T-helper 2 cell (primary cell): ENCODE measurements at places on chromosomes 13 and 19.
A peak's percentile ranks its signal among the peaks of the same experiment; 100 is the strongest.

- no peak for DNase-seq
These were observed 1556.6 kb upstream of the PRR20A start for GRCh38 chr13:55583953-55584593.

- no peak for DNase-seq
These were observed 13.6 kb downstream of the IER2 start for GRCh38 chr19:13163609-13164342.

DNA sequence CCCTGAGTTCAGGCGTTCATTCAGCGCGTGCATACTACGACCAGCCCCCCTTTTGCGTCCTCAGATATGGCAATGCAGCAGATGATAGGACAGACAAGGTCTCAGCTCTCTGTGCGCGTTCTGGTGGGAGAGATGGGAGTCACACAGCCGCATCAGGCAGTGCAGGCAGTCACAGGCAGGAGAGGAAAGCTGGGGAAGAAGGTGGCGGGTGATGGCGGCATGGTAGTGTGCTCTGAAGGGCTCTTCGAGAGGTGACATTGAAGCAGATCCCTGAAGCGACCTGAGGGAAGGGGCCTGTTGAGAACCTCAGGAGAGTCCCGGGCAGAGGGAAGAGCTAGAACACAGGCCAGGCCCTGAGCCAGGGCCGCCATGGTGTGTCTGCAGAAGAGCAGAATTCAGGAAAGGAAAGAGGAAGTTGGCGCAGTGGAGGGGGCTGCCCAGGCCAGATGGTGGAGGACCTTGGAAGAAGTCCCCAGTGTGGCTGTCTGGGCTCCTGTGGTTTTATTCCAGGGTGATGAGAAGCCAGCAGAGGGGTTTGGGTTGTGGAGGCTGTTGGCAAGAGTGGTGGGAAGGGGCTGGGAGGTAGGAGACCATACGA is 3.5 kb downstream of the USF2 start:
- DNase-seq = no peak

DNA sequence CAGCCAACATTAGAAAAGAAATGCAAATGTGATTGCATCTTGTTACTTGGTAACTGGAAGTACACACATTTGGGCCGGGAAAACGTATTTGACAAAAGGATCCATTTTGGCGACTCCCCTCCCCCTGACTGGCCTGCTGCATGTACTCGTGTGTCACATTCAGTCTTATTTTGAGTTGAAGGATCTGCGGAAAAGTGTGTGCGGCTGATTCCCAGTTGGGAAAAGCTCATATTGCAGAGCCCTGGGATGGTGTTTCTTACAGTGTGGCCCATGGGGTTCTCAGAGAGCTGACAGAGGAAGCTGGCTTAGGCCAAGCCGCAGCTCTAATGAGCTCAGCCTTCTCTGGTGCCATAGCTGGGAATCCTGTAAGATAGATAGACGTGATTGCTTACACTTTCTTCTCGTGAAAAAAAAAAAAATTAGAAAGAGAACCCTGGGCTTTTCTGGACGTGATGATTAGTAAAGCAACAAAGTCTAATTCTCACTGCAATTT is 170.3 kb upstream of the ARGLU1 start:
- DNase-seq = no peak

GRCh38 chr13:40680659-40681323 is 14.3 kb upstream of the FOXO1 start:
- no peak for DNase-seq

- DNase-seq = no peak
These were observed 2.2 kb downstream of the PAN3 start for GRCh38 chr13:28140433-28141125.

- no peak for DNase-seq
These were observed 728 bp upstream of the DENND1C start for GRCh38 chr19:6482343-6482686.

GRCh38 chr13:108214441-108215271 is 680 bp downstream of the LIG4 start:
- no peak for DNase-seq

GRCh38 chr19:52943134-52943883 is 19.4 kb downstream of the ZNF816 start:
- no peak for DNase-seq

GRCh38 chr19:9981406-9982260 is 28.7 kb downstream of the COL5A3 start:
- no peak for DNase-seq

DNA sequence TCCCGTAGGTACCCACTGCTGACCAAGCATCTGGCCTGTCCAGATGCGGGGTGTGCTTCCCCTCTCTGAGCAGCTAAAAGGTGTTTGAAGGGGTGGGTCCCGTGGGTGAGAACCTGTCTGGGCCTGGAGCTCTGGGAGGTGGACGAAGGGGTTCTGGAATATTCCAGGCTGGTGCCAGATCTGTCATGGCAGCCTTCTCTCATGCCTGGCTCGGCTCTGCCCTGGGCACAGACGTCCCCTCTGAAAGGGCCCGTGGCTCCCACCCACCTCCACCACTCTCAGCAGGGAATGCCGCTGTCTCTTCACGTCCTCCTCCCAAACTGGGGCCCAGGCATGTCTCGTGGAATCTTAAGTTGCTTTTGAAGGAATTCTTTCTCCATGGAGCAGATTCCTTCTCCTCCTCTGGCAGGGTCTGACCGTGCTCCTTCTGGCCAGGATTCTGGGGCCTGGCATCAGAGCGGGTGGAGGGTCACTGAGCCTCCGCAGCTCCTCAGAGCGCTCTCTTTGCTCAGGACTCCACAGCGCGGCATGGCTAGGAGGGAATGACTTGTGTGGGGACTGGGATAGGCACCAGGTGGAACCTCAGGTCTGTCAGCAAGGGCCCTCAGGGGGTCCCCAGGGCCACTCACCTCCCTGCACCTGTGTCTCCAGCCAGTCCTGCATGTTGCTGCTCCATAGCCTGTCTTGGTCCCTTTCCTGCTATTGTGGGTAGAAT is 5.9 kb upstream of the MCF2L start:
- DNase-seq = no peak

GRCh38 chr19:18745012-18745735 is 45.9 kb downstream of the COMP start:
- DNase-seq = no peak

DNA sequence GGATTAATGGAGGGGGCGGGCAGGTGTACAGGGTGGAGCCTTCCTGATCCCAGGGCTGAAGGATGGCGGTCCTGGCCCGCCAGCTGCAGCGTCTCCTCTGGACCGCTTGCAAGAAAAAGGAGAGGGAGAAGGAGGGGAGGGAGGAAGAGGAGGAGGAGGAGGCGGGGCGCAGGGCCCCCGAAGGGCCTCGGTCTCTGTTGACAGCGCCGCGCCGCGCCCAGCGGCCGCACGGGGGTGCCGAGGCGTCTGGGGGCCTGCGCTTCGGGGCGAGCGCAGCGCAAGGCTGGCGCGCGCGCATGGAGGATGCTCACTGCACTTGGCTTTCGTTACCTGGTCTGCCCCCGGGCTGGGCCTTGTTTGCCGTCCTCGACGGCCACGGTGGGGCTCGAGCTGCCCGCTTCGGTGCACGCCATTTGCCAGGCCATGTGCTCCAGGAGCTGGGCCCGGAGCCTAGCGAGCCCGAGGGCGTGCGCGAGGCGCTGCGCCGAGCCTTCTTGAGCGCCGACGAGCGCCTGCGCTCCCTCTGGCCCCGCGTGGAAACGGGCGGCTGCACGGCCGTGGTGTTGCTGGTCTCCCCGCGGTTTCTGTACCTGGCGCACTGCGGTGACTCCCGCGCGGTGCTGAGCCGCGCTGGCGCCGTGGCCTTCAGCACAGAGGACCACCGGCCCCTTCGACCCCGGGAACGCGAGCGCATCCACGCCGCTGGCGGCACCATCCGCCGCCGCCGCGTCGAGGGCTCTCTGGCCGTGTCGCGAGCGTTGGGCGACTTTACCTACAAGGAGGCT is at the start of gene PPM1N:
PPM1N (plus strand) TSS at position 33 of the 785 bp plus-strand sequence; CDS start at position 63, 30 bp downstream.
- peak; percentile 35 for DNase-seq

- no peak for DNase-seq
These were observed 3.3 kb downstream of the SYCN start for GRCh38 chr19:39200803-39201115.

GRCh38 chr19:30325676-30326392 is 46.4 kb upstream of the ZNF536 start:
- DNase-seq = no peak

- no peak for DNase-seq
These were observed 949 bp downstream of the RAB3A start for GRCh38 chr19:18202778-18203407.

- no peak for DNase-seq
These were observed 35.8 kb upstream of the XPO4 start for GRCh38 chr13:20938302-20938701.

GRCh38 chr13:106100171-106100919 is 435.1 kb downstream of the EFNB2 start:
- no peak for DNase-seq

DNA sequence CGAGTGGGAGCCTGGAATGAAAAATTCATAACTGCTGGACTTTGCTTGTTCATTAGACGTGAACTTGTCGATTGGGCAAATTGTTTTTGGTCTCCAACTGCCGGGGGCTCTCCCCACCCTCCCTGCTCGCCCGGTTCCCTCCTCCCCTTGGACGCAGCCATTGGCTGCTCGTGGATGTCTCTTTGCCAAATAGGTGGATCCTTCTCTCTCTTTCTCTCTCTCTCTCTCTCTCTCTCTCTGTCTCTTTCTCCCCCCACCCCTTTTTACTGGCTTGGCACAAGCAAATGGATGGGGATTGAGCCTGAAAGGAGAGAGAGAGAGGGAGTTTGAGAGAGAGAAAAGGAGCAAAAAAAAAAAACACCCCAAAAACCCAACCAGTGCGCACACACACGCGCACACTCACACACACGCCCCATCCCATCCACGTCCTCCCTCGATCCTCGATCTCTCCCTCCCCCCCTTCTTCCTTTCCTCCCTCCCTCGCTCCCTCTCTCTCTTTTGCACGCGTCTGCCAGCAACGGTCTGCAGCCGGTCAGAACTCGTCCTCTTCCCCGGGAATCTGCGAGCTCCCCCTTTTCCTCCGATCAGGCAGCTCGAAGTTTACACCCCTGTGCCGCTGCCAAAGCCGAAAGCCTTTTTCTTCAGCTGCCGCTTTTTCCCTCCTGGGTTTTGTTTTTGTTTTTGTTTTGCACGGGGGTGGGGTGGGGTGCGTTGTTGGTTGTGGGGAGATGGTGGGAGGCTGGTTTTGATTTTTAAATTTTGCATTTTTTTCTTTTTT is 27.8 kb downstream of the NFIX start:
- DNase-seq = no peak

DNA sequence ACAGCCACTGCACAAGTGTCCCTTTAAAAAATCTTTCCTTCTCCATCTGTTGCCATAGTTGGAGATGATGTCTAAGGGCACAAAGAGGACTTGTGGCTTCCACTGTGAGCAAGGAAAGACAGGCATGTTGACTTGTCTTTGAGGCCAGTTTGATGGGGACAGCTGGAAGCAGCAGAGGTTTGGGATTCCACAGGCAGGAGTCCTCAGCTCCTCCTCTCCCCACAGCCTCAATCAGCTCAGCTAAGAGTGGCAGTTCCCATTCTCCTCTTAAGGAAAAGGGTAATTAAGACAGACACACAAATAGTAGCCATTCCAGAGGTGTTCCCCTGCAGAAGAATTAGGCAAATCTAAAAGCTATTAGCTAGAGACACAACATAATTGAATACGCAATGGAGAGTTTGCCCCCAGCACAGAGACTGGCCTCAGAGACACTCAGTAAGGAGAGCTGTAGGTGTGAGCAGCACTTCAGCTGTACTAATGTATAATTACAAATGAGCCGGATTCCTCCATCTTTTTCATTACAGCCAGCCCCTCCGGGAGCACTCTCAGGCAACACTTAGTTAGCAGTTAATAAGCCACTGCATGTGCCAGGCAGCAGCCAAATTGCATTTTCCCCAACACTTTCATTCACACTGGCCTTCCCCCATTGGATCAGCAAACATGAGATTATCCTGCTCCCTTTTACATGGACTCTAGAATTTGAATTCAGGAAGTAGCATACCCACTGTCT is 434.0 kb downstream of the FOXO1 start:
- no peak for DNase-seq

GRCh38 chr13:113982296-113982661 is 8.4 kb upstream of the C13orf46 start:
- no peak for DNase-seq

DNA sequence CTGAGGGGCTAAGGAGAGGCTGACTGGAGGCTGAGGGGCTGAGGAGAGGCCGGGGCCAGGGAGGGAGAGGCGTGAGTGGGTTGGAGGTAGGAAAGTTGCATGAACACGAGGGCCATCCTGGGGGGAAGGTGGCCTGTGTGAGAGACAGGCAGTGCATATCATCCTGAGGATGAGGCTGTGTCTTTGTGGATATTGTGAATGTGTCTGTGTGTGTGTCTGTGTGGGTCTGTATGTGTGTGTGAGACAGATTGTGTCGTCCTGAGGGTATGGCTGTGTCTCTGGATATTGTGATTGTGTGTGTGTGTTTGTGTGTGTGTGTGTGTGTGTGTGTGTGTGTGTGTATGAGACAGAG is 422 bp downstream of the ZNF71 start:
- DNase-seq = no peak

GRCh38 chr13:34816908-34817665 is 125.0 kb upstream of the NBEA start:
- no peak for DNase-seq

DNA sequence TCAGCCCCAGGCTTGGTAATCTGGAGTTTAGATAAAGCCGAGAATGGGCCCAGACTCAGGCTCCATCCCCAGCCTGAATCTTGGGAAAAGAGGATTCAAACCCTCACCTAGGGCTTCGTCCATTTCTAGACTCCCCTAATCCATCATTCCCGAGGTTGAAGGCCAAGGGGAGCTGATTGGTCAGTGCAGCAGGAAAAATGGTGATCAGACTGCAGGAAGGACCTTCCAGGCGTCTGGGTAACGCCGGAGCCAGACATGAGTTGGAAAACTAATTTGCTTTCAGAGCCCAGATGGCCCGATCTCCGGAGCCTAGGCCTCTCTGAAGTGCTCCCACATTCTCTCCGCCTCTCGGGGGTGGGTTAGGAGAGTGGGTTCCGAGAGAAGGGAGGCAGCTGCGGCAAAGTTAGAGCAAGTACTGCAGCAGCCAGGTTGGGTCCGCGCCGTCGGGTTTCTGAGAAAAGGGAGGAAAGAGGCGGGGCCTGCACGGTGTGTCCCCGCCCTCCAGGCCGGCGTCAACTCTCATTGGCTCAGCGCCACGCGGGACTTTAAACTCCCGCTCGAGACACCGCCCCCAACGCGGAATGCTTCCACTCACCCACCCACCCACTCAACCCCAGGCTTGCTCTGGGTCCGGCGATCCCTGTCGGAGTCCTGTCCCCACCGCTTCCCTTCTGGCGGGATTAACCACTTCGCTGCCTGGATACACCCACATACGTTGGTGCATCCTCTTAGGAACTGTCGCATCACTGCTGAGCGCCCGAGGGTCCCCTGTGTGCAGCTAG is 788 bp upstream of the RTBDN start:
- peak; percentile 56 for DNase-seq

DNA sequence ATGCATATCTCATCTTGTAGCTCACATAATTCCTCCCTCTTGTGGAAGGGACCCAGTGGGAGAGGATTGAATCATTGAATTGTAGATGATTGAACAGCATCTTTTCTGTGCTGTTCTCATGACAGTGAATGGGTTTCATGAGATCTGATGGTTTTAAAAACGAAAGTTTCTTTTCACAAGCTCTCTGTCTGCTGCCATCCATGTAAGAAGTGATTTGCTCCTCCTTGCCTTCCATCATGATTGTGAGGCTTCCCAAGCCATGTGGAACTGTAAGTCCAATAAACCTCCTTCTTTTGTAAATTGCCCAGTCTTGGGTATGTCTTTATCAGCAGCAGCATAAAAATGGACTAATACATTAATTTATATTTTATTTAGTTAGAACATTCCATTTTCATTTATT is 19.6 kb upstream of the ZNF675 start:
- DNase-seq = no peak

GRCh38 chr13:40624986-40625385 is 41.5 kb downstream of the FOXO1 start:
- DNase-seq = no peak
